ENCODE measurements at places on chromosomes 5 and 9. TPM values are rescaled to one million over a fixed set of nuclear protein-coding genes. Genes with fewer than 3 reads are reported as not detected.

DNA sequence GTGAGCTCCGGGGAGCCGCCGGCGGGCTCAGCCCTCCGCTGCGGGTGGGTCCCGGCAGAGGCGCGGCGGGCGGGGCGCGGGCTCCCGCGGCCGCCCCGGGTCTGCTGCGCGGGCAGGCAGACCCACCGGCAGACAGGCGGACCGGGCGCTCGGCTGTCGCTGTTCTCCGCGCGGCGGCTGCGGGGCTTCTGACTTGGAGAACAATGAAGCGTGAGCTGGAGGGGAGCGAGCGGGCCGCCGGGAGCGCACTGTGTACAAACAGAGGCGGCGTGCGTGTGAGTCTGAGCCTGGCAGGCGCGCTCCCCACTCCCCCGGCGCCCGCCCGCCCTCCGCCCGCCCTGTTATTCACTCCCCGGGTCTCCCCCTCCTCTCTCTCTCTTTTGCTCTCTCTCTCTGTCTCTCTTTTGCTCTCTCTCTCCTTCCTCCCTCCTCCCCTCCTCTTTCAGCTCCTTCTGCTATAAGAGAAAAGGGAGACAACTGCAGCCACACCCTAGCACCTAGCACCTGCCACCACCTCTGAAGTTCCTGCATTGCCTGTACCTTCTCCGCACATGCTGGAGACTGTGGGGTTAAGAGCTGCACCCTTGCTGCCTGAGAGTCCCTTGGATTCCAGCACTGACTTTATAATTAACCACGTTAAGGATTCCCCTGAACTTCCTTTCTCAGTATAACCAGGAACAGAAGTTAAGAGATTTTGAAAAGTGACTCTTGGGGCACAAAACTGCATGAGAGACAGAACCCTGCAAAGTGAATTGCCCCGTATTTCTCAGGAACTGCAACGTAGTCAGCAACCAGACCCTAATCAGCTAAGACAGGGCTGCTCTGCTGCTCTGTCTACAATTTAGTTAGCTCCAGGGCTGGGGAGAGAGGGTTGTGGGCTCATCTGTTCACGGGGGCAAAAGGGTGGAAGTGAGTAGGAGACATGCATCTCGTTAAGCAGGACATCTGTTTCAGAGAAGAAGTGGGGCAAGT lies at the start of gene EDIL3:
Gene EDIL3 (minus strand): TSS at position 277 of the 972 bp plus-strand sequence. CDS start 506 bp downstream, outside the sequence.
- H3K4me1 ChIP-seq, result peaks cover 4% of the 10 kb centered on the region
- H3K4me3 ChIP-seq, result peak within 1 kb of the TSS; percentile 60
- H3K27me3 ChIP-seq, result peaks cover 68% of the 10 kb centered on the region
- H3K36me3 ChIP-seq, result no peaks in the 10 kb centered on the region
- H3K27ac ChIP-seq, result peak within 1 kb of the TSS; percentile 89
- peak; percentile 78 for DNase-seq

DNA sequence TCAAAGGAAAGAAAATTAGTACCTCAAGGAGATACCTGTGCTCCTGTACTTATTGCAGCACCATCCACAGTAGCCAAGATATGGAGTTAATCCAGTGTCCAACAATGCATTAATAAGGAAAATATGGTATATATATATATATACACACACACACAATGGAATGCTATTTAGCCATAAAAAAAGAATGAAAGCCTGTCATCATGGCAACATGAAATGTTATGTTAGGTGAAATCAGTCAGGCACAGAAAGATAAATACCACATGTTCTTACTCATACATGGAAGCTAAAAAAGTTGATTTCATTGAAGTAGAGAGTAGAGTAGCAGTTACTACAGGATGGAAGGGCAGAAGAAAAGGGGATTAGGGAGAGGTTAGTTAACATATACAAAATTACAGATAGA lies 601.5 kb downstream of the ANXA1 start:
- no peak overlapping the region for H3K4me3 ChIP-seq
- no peaks in the 10 kb centered on the region for H3K27me3 ChIP-seq
- H3K4me1 ChIP-seq, result no peaks in the 10 kb centered on the region

DNA sequence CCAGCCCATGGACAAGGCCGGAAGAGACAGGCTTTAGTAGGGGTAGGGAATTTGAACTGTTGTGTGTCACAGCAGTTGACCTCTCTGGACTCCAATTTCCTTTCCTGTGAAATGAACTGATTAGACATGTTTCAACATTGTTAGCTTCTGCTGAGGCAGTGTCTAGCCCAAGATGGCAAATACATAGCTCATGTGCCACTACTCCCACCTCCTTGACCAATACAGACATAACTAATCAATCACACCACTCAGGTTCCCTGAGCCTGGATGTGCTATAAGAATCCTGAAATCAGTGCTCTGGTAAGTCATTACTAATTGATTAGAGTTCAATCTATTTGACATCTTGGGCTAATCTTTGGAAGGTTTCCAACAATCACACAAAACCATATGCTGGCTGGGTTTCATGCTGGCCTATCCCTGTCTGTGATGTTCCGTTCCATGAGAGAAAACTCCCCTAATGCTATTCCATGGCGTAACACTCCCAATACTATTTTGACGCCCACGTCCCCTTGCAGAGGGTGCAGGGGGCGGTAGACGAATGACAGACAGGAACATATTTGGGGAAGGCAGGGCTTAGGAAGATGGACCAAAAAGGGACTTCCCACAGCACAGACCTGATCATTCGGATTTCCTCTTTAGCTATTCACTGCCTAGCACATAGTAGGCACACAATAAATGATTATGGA lies 95.2 kb downstream of the PDE6A start:
- H3K36me3 ChIP-seq, result no peaks in the 10 kb centered on the region
- H3K27ac ChIP-seq, result no peak overlapping the region
- H3K27me3 ChIP-seq, result no peaks in the 10 kb centered on the region
- no peak for DNase-seq
- H3K4me3 ChIP-seq, result no peak overlapping the region
- no peaks in the 10 kb centered on the region for H3K4me1 ChIP-seq

- DNase-seq, result peak; percentile 70
- H3K36me3 ChIP-seq, result no peaks in the 10 kb centered on the region
- H3K4me3 ChIP-seq, result peak overlapping the region; percentile 97
- H3K4me1 ChIP-seq, result peaks cover 52% of the 10 kb centered on the region
Observed at GRCh38 chr5:80408484-80409366, 861 bp downstream of the ZFYVE16 start.

GRCh38 chr5:87074934-87075541 lies 192.6 kb upstream of the RASA1 start:
- no peak for DNase-seq
- H3K4me3 ChIP-seq, result no peak overlapping the region
- H3K4me1 ChIP-seq, result no peaks in the 10 kb centered on the region
- H3K27ac ChIP-seq, result no peak overlapping the region
- no peaks in the 10 kb centered on the region for H3K36me3 ChIP-seq

DNA sequence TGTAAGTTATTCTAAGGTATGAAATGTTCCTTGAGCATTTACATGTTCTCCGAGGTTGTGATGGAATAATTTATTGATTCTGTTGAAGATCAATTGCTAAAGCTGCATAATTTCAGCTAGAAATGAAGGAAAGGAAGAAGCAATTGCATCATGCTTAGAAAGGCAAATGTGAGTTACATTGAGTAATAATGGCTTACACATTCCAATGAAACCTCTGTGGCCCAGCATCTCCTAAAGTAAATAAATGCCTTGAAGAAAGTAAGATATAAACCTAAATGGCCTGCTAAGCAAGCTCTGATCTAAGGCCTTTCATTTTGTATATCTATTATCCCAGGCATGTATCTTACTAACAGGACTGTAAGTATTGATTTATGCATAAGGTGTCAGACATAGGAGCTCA lies 677.3 kb upstream of the RGMB start:
- H3K36me3 ChIP-seq, result no peaks in the 10 kb centered on the region
- no peak overlapping the region for H3K27ac ChIP-seq

- no peak overlapping the region for H3K4me3 ChIP-seq
- H3K36me3 ChIP-seq, result no peaks in the 10 kb centered on the region
- peaks cover 48% of the 10 kb centered on the region for H3K4me1 ChIP-seq
Observed at GRCh38 chr5:132417010-132417439, 47.5 kb downstream of the SLC22A5 start.

DNA sequence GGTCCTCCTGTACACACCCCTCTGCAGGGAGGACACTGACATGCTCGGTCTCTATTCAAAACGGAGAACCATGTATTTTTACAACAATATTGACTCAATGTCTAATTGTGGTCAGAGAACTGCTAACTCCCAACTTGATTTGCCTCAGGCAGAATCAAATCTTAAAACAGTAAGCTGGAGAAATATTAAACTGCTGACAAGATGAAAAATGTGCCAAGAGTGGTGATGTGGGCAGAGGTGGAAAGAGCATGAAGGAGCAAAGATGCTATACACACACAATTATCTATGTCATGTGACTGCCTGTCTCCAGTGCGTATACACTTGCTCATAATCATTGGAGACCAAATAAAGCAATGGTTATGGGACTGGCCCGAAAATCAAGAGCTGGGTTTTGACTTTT lies 556.1 kb upstream of the ZNF608 start:
- H3K36me3 ChIP-seq, result no peaks in the 10 kb centered on the region
- no peaks in the 10 kb centered on the region for H3K4me1 ChIP-seq
- no peak overlapping the region for H3K4me3 ChIP-seq
- no peak overlapping the region for H3K27ac ChIP-seq
- DNase-seq, result no peak

DNA sequence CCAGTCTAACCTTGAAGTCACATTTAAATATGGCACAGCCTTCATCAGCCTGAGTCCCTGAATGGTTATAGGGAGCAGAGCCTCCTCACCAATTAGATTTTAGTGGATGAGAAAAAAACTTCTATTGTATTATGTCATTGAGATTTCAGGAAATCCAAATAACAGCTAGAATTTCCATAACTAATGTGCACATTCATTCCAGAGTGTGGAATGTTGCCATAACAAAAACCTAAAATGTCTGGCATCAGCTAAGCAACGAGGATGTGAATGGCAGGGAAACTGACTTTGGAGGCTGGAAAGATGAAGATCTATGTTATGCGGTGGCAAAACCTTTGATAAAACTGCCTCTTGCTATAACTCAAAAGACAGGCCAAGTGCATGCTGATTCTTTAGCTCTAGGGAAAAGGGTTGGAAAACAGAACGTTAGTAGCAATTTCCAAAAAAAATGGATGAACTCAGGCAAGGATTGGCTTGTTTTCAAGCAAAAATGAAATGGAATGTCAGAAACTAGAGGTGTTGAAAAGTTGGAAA lies 91.3 kb upstream of the NFIB start:
- H3K27me3 ChIP-seq, result no peaks in the 10 kb centered on the region
- no peak for DNase-seq
- H3K36me3 ChIP-seq, result no peaks in the 10 kb centered on the region
- H3K27ac ChIP-seq, result no peak overlapping the region

DNA sequence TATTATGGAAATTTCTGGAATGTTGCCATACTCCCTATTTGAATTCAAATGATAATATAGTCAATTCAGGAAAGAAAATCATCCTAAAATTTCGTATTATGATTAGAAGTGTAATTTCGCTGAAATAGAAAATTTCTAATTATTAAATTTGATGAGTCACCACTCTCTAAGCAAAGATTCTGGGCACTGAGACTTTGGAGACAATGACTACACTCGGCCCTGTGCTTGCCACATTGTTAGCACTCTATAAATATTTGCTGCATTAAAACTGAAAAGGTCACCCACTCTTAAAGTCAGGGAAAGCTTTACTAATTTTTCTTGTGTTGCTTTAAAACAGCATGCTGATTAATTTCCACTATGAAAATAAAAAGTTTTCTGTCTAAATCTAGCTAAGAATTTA lies 240.3 kb downstream of the TLE4 start:
- H3K4me1 ChIP-seq, result peaks cover 11% of the 10 kb centered on the region
- H3K27me3 ChIP-seq, result no peaks in the 10 kb centered on the region
- no peak overlapping the region for H3K27ac ChIP-seq
- no peaks in the 10 kb centered on the region for H3K36me3 ChIP-seq
- H3K4me3 ChIP-seq, result no peak overlapping the region

DNA sequence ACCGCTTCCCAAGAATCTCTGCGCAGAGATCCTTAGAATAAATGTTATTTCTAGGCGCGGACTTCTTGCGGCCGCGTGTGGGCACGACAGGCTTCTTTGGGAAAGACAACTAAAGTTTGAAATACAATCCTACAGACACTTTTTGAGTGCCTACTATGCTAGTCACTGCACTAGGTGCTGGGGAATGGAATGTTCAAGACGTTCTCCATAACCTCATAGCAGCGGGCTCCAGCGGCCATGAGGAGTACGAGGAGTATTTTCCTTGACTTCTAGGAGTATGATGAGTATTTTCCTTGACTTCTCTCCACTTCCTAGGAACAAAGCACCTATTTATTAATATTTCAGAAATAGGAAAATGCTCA lies 636 bp upstream of the PWWP2A start:
- no peak overlapping the region for H3K4me3 ChIP-seq
- H3K36me3 ChIP-seq, result peaks cover 24% of the 10 kb centered on the region
- no peak overlapping the region for H3K27ac ChIP-seq
- no peaks in the 10 kb centered on the region for H3K27me3 ChIP-seq
- peaks cover 6% of the 10 kb centered on the region for H3K4me1 ChIP-seq

The SPATA31C1 gene
- total RNA-seq, result not detected

The PCDHB9 gene
- 1.6 TPM for total RNA-seq

The SNCB gene
- total RNA-seq, result not detected

The ZNF883 gene
- 1.0 TPM for total RNA-seq

Data from left lung (tissue), 14 donors.